NCI-H1417 (cell line): ENCODE measurements at places on chromosomes 13 and 19.

GRCh38 chr19:19315444-19315843 is 4.9 kb downstream of the SUGP1 start:
- no peak for DNase-seq

- DNase-seq, result no peak
Measured at GRCh38 chr13:48125794-48126228, 30.9 kb upstream of the MED4 start.

DNA sequence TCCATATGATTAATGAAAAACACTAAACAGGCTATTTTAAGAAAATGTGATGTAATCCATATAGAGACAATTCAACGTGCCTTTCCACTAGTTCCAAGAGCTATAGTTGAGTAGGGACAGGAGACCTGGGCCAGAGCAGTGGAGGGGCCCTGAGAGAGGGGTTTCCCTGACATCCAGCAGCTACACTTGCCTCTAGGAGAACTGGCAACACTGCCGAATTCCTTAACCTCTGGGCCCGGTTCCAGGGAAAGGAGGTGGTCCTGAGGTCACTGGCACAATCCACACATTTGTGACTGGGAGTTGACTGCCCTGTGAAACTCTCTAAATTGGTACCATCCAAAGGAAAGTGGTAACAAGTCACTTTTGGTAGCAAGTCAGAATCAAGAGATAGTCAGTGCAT is 264.4 kb downstream of the DCLK1 start:
- DNase-seq, result no peak

DNA sequence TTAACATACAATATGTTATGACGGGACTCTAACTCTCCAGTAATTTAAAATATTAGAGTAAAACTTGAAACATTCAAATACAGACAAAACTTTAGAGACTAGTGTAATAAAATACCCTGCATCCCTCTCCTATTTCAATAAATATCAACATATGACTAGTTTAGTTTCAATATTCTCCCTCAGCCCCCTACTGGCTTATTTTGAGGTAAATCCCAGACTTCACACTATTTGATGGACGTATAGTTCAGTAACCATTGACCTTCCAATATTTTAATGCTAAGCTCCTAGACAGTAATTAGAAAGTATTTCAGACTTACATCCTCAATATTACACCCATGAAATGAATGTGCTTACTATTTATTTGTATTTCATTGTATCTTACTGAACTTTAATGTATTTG is 180.7 kb upstream of the STARD13 start:
- DNase-seq, result no peak

GRCh38 chr13:59680429-59681024 is 483.2 kb downstream of the DIAPH3 start:
- DNase-seq, result peak; percentile 26

DNA sequence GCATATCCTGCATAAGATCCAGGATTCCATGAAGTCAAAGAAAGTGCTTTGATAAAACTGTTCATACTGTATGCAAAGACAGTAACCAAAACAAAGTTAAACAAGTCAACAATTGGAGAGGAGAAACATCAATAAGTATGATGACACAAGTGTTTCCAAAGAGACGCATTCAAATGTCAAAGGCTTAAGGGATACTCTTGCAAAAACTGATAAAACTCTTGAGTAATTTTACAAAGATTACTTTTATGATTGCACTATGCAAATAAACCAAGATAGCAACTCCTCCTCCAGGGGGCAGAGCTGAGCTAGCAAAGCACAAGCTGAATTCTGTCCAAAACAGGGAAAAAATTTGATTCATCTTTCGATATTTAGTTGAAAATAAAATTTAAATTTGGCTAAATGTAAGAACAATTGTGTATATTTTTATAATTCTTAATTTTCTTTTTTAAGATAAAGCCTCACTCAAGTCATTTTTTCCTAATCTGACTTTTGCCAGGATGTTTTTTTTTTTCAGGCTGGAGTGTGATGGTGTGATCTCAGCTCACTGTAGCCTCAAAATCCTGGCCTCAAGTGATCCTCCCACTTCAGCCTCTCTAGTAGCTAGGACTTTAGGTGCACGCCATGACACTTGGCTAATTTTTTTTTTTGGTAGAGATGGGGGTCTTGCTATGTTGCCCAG is 84.0 kb downstream of the MZT1 start:
- DNase-seq, result no peak

DNA sequence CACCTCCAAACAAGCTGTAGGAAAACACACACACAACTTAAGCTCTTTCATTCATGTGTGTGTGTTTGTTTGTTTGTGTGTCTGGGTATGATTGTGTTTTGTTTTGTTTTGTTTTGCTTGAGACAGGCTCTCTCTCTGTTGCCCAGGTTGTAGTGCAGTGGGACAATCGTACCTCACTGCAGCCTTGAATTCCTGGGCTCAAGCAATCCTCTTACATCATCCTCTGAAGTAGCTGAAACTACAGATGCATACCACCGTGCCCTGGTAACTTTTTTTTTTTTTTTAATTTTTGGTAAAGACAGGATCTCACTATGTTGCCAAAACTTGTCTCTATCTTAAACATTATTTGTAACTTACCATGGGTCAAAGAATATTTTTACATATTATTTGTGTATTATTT is 431.7 kb downstream of the SLITRK1 start:
- no peak for DNase-seq

DNA sequence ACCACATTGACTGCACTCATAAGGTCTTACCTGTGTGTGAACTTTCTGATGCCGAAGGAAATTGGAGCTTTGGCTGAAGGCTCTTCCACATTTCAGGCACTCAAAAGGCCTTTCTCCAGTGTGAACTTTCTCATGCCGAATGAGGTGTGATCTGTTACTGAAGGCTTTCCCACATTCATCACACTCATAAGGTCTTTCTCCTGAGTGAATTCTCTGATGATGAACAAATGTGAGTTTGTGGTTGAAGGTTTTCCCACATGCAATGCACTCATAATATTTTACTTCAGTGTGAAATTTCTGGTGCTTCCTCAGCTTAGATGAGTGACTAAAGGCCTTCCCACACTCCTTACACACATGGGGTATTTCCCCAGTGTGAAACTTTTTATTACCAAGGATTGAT is 5.7 kb downstream of the ZNF132 start:
- DNase-seq, result no peak

GRCh38 chr13:75636436-75637180 is 478 bp downstream of the LMO7 start:
- DNase-seq, result peak; percentile 62

GRCh38 chr19:58154287-58154678 is 3.7 kb upstream of the ZNF329 start:
- no peak for DNase-seq

GRCh38 chr19:51739466-51740213 is 12.0 kb downstream of the FPR1 start:
- no peak for DNase-seq
